ENCODE measurements at places on chromosomes 7 and 10.

- DNase-seq: no peak
These were observed 167.2 kb downstream of the MAD1L1 start for GRCh38 chr7:2065528-2065927.

DNA sequence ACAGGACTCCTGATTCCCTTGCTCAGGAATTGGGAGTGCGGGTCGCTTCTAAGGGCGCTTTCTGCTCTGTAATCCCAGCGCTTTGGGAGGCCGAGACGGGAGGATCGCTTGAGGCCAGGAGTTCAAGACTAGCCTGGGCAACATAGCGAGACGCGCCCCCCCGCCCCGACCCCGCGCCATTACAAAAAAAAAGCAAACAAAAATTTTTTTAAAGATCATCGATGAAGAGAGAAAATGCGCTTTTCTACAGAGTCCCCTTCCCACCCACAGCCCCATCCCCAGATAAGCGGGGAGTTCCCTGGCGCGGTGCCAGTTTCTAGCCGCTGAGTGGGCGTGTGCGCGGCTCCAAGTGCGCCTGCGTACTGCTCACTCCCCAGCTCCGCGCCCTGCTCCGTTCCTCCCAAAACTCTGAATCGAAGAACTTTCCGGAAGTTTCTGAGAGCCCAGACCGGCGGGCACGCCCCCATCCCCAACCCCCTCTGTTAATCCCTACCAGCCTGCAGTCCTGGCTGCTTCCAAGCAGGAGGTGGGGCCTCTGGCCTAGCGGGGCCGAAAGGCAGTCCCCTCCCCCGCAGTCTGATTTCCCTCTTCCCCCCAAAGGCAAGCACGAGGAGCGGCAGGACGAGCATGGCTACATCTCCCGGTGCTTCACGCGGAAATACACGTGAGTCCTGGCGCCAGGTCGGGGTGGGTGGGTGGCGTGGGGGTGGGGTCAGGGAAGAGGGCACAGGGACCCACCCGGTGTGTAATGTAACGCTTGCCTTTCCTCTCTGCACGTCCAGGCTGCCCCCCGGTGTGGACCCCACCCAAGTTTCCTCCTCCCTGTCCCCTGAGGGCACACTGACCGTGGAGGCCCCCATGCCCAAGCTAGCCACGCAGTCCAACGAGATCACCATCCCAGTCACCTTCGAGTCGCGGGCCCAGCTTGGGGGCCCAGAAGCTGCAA is 1.0 kb downstream of the HSPB1 start:
- peak; percentile 92 for DNase-seq

DNA sequence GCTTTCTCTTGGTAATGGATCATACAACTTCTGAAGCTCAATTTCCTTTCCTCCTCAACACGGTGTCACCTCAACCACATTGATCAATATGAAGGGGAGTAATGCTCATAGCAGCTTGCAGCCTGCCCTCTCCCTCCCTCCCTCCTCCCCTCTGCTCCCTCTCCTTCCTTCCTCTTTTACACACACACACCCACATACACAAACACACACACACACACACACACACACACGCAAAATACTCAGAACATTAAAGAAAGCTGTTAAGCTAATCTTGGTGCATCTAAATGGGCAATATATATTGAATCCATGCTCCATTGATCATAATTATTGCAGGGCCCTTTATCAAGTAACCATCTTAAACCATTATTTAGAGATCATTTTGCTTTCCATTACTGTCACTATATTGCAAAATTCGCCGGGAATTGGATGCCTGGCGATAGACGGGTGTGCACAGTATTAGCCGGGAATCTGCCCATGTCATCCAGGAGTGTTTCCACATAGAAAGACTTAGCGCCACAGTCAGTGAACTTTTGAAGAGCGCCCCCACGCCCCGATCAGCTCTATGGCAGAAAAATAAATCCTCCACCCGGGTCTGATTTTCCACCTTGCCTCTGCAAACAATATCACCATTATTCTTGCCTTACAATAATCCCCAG is 122.0 kb downstream of the PRLHR start:
- DNase-seq: no peak

DNA sequence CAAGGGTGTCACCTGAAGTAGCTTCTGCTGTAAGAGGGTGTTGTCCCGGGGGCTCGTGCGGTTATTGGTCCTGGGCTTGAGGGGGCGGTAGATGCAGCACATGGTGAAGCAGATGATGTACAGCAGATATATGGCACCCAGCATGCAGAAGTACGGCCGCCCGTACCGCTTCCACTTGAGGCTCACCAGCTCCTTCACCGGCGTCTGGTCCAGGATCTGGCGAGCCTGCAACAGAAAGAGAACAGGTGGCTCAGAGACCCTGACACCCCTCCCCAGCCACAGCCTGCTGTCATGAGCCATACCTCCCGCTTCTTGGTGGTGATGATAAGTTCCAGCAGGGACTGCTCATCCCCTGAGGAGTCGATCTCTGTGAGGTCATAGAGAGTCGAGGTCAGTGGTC is 10.1 kb downstream of the TRPV6 start:
- no peak for DNase-seq

- no peak for DNase-seq
These were observed 113.0 kb downstream of the ABLIM1 start for GRCh38 chr10:114545071-114545470.

DNA sequence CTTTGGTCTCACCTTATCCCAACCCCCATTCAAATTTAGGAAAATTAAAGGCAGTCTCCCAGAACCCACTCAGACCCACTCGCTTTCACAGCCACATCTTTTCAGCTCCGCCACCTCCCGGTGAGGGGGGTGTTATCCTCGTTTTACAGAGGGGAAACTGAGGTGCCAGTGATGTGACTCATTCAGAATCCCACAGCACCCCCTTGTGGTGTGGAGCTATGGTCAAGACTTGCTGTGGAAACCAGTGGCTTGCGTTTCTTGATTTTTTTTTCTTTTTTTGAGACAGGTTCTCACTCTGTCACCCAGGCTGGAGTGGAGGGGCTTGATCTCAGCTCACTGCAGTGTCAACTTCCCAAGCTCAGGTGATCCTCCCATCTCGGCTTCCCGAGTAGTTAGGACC is 27.6 kb downstream of the SLC35G1 start:
- DNase-seq: no peak

GRCh38 chr10:128211064-128211504 is 84.9 kb upstream of the MKI67 start:
- DNase-seq: no peak

DNA sequence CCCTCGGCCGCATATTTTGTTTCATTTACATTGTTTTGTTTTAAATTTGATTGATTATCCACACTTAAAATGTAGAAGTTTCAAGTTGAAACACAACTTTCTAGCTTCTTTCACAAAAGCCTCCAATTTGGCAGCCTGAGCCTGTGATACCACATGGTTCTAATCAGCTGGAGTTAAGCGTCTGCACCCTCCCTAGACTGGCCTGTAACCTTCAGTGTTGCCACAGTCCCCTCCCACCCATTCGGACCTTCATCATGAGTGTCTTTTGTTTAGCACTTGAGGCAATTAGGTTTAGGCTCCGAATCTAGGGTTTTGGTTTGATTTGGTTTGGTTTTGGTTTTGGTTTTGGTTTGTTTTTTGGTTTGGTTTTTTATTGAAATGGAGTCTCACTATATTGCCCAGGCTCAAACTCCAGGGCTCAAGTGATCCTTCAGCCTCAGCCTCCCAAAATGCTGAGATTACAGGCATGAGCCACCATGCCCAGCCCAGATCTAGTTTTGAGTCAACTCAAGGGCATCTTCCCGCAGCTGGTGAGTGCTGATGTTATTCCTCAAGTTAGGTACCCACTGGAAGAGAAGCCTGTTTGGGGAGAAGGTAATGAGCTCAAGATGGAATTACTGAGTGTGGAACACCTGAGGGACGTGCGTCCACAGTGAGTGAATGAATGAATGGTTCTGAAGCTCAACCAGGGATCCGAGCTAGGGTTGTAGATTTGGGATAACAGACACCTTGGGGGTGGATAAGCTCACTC is 201.4 kb downstream of the HECW1 start:
- DNase-seq: no peak

DNA sequence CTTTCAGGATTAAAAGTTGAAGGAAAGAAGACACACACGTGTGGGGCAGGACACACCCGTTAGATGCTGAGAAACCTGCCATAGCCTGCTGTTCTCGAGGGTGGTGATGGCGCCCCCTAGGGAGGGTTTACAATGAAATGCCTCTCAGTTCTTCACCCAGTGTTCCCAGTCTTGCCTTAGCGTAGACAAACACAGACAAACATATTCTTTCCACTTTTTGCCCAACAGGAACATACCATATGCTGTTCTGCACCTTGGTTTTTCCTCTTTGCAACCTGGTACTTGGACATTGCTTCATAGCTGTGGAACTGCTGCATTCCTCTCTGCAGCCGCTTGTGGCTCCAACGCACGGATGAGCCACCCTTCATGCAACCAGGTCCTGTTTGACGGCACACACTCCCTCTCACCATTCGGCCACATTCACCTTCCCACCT is 23.3 kb upstream of the HSPA12A start:
- no peak for DNase-seq

- DNase-seq: peak; percentile 90
These were observed at the start of gene AQP1 for GRCh38 chr7:30911561-30911969. AQP1 (plus strand) TSS chr7:30911853; CDS start chr7:30911910, 57 bp downstream.

DNA sequence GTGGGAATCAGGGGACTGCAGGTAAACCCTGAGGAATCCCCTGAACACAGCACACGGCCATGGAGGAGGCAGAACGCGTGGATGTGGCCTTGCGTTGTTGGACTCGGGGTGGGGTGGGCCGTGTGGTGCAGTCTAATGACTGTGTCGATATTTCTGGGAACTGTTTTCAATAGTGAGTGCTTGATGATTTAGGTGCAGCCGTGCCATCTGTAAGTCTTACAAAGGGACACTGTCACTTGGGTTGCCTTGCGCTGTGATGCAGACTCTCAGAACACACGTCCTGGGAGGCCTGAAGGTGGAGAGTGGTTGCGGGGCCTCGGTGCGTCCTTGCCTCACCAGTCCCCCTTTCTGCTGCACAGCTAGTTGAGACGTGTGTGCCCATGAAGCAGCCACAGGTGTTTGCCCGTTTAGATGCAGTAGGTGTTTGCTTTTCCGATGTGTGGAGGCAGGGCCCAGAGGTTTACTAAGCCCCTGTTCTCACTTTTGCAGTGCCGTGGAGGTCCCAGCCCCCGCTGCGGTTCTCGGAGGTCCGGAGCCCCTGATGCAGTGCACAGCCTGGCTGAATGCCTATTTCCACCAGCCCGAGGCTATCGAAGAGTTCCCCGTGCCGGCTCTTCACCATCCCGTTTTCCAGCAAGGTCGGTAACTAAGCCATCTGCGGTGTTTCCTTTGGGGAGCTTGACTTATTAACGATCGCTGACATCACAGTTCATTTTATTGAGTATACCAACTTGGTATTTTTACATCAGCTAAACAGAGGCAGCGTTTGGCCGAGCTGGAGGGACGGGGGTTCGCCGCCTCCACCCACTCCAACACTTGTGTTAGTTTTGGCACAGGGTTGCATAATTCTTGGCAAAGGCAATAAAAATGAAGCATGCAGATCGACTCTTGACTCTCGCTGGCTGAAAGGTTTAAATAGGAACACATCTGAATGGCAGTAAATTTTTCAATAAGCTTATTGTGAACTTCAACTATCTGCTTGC is 240.7 kb downstream of the MGMT start:
- peak; percentile 65 for DNase-seq

- no peak for DNase-seq
These were observed 265.1 kb downstream of the CCSER2 start for GRCh38 chr10:84593506-84593905.
